ENCODE measurements at places on chromosomes 6 and 20. TPM values are rescaled to one million over a fixed set of nuclear protein-coding genes. Genes with fewer than 3 reads are reported as not detected.
A peak's percentile ranks its signal among the peaks of the same experiment; 100 is the strongest.

The HAO1 gene
- total RNA-seq = not detected

The OOEP gene
- total RNA-seq = not detected

DNA sequence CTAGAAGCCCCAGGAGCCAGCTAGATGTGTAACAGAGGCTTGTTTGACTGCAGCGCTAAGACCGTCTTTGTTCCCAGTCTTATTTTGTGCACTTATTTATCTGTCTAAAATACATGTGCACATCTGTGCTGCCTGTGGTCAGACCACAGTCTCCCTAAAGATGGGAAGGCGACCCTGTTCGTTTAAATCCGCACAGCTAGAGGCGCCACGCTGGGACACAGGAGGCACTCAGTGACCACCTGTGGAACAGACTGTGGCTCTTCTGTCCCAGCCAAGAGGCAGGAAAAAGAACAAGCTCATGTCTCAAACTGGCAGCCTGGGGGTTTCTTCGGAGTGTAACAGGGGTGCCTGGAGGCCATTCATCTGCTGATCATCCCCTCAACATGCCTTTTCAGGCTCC, 66.8 kb downstream of the CPNE5 start:
- DNase-seq = no peak

DNA sequence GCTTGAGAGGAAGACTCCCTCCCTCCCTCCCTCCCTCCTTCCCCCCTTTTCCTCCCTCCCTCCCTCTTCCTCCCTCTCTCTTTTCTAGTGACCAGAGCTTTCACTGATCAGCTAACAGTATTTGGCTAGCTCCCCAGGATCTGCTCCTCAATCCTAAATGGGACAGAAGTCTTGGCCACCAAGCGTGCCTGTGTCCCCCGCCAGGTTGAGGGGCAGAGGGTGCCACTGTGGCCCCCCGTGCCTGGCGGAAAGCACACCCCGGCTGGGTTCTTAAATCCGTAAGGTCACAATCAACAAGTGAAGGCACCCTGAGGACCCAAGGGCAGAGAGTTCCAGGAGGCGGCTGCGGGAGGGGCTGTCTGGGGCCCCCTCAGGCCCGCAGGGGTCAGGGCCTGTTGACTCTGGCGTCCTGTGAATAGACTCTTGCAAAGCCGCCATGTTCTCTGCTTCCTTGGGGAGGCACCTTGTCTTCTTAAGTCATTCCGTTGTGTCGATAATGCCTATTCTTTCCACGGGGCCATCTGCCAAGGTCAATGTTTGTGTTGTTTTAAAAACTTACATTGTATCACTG, 38.9 kb upstream of the STX16 start:
- no peak for DNase-seq

GRCh38 chr6:78910010-78910409, 42.7 kb downstream of the IRAK1BP1 start:
- no peak for DNase-seq

- DNase-seq = no peak
These were observed 29.7 kb upstream of the RNF24 start for GRCh38 chr20:4045082-4045481.

- DNase-seq = no peak
These were observed 1.1 kb upstream of the SMOC2 start for GRCh38 chr6:168439794-168440450.

GRCh38 chr20:23820493-23820892, 6.0 kb downstream of the CST2 start:
- no peak for DNase-seq

DNA sequence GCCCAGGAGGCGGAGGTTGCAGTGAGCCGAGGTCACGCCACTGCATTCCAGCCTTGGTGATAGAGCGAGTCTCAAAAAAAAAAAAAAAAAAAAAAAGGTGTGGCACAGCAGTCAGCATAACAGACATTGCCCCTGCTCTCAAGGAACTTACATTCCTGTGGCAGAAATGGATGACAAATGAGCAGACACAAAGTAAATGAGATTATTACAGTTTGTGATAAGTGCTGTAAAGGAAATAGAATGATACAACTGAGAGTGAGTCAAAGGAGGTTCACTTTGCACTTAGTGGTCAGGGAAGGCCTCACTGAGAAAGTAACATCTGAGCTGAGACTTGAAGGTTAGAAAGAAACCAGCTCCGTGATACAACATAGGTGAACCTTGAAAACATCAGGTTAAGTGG, 36.4 kb downstream of the CEP250 start:
- DNase-seq = no peak

- DNase-seq = no peak
These were observed 209.9 kb downstream of the LY86 start for GRCh38 chr6:6798448-6798860.

- DNase-seq = no peak
These were observed 8.8 kb downstream of the SLC22A16 start for GRCh38 chr6:110467566-110468140.

- DNase-seq = no peak
These were observed 766 bp downstream of the SLC16A10 start for GRCh38 chr6:111087871-111088667.

DNA sequence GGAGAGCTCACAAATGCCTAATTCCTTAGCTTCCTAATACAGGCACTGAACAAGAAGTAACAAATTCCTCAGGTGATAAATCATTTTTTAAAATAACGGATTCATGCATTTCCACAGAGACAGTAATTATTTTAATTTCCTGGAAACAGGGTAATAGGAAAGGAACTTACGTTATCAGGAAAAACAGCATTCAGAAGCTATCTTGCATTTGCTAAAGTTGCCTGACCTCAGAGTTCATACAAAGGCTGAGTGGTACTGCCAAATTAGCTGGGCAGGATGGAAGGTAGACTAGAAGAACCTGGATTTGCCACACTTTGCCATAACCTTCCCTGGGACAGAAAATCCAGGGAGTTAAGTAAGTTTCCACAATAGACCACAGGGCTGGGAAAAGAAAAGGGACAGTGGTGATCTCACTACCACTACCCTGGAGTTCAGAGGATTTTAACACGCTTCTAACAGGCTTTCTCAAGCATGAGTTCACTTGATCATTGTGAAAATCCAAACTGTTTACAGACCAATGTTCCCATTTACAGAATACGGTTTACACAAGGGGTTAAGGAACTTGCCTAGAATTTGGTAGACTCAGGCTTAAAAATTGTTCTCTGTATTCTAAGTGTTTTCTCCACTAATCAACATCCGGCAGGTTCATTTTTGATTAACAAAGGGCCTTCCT, 57.0 kb downstream of the KIF13A start:
- DNase-seq = no peak

DNA sequence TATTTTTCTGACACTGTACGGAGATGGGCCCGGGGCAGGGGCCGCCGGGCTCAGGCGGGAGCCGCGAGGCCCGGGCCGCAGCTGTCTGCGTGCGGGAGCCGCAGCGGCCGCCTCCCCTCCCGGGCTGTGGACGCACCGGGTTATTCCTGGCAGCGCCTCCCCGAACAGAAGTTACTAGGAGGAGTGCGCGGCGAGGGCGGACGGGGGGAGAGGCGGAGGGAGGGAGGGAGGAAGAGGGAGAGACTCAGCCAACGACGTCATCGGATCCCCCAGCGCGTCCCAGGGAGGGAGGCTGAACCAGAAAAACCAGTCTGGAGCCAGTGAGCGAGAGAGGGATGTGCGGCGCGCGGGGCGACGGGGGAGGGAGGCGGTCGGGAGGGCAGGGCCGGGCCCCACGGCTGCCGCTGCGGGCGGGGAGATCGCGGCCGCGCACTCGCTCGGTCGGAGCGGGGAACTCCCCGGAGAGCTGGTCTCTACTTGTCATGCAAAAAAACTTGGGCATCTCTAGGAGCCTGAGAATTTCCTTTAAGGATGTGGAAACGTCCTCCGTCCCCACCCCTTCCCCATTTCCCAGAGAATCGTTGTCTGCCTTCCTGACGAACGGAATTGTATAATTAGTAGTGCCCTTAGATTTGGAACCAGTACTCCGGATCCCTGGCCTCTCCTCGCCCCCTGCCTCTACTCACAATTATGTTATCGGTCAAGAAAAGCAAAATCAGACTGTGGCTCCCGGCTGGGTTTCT, 1.4 kb upstream of the HIVEP2 start:
- peak; percentile 94 for DNase-seq

GRCh38 chr6:122400462-122401089, 1.1 kb downstream of the HSF2 start:
- DNase-seq = no peak

- DNase-seq = no peak
These were observed 53.6 kb upstream of the FAM83D start for GRCh38 chr20:38872491-38873049.
